AML-193 (cell line): ENCODE measurements at places on chromosomes 12 and 14.

- DNase-seq, result no peak
Measured at GRCh38 chr12:12086362-12086761, 15.6 kb downstream of the BCL2L14 start.

DNA sequence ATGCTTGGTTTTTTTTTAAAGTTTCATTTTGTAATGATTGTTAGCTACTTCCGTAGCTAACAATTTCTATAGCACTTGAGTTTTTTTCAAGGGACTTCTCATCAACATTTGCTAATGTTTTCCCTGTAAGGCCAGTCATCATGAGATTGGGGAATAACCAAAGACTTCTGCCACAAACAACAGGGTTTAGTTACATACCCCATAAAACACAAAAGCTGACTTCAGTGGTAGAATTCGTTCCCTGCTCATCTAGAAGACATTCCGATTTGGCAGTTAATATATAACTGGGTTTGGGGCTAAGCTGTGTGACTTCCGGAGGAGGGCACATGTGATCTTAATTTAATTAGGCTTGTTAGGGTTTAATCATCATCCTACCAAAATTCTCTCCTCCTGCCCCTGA, 22.9 kb downstream of the EGLN3 start:
- DNase-seq, result no peak

DNA sequence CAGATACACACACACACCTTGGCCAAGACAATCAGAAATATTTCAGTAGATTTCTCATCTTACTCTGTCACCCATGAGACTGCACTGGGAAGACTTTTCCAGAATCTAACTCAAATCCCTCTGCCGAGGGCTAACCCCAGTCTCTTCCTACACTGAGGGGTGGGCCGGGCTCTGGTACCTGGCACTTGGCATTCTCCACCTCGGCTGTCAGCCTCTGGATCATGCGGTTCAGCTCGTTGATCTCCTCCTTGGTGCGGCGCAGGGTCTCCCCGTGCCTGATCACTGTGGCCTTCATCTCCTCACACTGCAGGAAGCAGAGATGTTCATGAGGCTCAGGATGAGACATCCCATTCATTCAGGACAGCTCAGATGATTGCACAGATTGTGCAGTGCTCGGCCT, 4.9 kb downstream of the KRT83 start:
- DNase-seq, result no peak

DNA sequence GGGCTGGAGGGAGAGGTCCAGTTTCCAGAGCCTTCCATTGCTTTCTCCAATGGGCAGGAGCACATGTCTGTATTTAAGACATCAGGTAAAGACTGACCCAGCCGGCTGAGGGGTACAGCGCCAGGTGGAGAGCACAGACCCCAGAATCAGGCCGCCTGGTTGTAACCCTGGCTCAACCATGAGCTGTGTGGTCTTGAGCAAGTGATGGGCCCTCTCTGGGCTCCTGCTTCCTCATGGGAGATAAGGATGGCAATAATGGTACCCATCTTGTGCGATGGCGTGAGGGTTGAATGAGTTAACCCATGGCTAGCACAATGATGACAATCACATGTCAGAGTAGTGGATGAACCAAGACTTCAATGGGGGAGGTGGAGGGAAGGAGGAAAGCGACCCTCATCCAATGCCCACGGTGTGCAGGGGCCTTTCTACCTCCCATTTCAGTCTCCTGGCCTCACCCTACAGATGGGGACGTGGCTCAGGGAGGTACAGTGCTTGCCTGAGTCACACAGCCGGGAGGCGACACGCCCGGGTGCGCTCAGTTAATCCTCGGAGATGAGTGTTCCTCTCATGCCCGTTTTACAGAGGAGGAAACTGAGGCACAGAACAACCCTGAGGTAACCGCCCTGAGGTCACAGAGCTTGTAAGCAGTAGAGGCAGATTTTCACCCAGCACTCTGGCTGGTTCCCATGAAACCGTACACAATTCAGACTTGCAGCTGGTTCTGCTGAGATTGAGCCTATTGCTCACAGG, 163.9 kb downstream of the RBM19 start:
- no peak for DNase-seq

DNA sequence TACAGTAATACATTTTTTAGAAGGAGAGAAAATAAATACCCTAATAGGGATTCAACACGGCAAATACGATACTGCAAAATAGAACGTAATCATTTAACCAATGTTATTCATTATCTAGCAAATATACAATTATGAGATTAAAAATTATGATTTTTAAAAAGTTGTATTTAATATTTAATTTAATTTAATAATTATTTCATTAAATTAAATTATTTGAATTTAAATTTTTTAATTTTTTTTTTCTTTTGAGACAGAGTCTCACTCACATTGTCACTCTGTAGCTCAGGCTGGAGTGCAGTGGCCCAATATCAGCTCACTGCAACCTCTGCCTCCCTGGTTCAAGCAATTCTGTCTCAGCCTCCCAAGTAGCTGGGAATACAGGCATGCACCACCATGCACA, 42.0 kb downstream of the GXYLT1 start:
- DNase-seq, result no peak

DNA sequence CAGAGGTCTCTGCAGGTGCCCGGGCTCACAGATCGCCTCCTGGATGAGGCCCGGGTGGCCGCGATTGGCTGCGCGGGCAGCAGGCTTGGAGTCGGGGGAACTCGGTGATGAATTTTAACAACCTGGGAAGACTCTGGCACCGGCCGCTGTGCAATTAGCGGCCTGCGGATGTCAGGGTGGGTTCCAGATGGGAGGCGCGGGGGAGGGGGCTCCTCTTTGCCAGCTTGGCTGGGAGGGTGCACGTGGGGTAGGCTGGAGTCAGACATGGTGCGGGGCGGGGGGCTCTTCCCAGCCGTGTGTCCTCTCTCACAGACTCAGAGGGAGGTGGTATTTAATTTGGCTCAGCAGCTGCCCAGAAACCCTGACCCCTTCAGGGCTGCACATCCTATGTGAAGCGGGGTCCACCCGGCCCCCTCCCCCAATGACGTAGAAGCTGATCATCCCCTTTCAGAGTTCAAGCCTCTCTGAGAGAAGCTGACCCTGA, 81.4 kb downstream of the KIF26A start:
- DNase-seq, result no peak
